ENCODE measurements at places on chromosomes 4 and X. TPM values are rescaled to one million over a fixed set of nuclear protein-coding genes. Genes with fewer than 3 reads are reported as not detected.
A peak's percentile ranks its signal among the peaks of the same experiment; 100 is the strongest.

- H3K4me1 ChIP-seq = no peaks in the 10 kb centered on the region
- no peak overlapping the region for H3K4me3 ChIP-seq
- peak; percentile 70 for DNase-seq
- H3K27me3 ChIP-seq = peaks cover 19% of the 10 kb centered on the region
Measured at GRCh38 chrX:40155589-40156469, 58.1 kb upstream of the BCOR start.

Gene RIPPLY1
- total RNA-seq = not detected

DNA sequence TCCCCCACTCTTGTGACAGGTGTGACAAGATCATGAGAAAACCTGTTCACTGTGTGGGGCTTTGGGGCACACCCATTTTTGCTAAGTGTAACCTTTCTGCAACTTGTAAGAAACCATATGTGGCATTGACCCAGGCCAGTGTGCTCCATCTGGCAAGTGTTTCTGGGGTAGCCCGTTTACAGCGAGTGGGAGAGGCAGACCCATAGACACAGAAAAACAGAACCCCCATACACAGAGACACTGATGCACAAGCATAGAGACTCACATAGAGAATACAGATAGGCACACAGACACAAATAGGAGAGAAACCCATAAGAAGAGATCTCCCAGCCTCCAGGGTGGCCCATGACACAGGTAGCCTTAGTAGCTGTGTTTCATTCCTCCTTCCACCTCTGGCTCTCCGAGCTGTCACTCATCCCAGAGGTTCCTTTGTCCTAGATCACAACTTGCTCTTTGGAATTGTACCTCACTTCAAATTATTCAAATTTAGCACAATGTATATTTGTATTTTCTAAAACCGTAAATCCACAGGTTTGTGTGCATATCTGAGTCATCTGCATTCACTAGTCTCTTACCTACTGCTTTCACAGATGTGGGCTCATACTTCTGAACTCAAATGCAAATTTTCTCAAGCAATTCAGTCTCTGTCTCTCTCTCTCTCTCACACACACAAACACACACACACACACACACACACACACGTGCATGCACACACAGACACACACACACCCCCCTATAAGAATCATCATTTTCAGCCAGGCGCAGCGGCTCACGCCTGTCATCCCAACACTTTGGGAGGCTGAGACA lies 114.4 kb downstream of the SH3KBP1 start:
- H3K27me3 ChIP-seq = no peaks in the 10 kb centered on the region
- peak overlapping the region; percentile 3 for H3K27ac ChIP-seq
- no peaks in the 10 kb centered on the region for H3K4me1 ChIP-seq
- DNase-seq = no peak
- no peaks in the 10 kb centered on the region for H3K36me3 ChIP-seq

GRCh38 chrX:154305541-154306205 lies 10.1 kb downstream of the TKTL1 start:
- H3K36me3 ChIP-seq = no peaks in the 10 kb centered on the region
- H3K27me3 ChIP-seq = no peaks in the 10 kb centered on the region
- H3K4me3 ChIP-seq = no peak overlapping the region
- DNase-seq = no peak

Gene ARHGAP36
- not detected for total RNA-seq
